ENCODE measurements at places on chromosomes 2 and 18. TPM values are rescaled to one million over a fixed set of nuclear protein-coding genes. Genes with fewer than 3 reads are reported as not detected.
A peak's percentile ranks its signal among the peaks of the same experiment; 100 is the strongest.

GRCh38 chr2:122543815-122544214, 788.4 kb downstream of the TSN start:
- H3K4me3 ChIP-seq: no peak overlapping the region
- H3K27me3 ChIP-seq: no peaks in the 10 kb centered on the region
- no peak overlapping the region for H3K27ac ChIP-seq
- H3K36me3 ChIP-seq: no peaks in the 10 kb centered on the region
- H3K4me1 ChIP-seq: no peaks in the 10 kb centered on the region

GRCh38 chr2:131115752-131116151, 10.6 kb downstream of the PLEKHB2 start:
- no peaks in the 10 kb centered on the region for H3K36me3 ChIP-seq
- no peak overlapping the region for H3K27ac ChIP-seq
- no peak for DNase-seq
- H3K27me3 ChIP-seq: no peaks in the 10 kb centered on the region

The PNO1 gene
- total RNA-seq: 6.0 TPM

The FAP gene
- total RNA-seq: 1.1 TPM

- no peak overlapping the region for H3K4me3 ChIP-seq
- no peak overlapping the region for H3K27ac ChIP-seq
- no peak for DNase-seq
- H3K4me1 ChIP-seq: no peaks in the 10 kb centered on the region
These were observed 133.9 kb downstream of the TTC32 start for GRCh38 chr2:19767899-19768298.

DNA sequence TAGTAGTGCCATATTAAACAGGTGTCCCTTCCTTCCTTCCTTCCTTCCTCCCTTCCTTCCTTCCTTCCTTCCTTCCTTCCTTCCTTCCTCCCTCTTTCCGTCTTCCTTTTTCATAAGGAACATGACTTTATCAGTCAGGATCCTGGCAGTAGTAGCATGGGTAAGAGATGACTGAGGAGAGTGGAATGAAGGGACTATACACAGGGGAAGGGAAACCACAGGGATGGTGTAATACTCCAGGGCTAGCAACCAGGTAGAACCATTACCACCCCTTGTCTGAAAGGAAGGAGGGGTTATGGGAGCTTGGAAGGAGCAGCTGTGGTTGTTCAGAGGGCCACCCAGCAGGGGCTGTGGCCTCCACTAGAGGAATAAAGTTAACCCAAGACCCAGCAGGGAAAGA, 23.2 kb upstream of the KDM3A start:
- no peaks in the 10 kb centered on the region for H3K36me3 ChIP-seq
- no peaks in the 10 kb centered on the region for H3K27me3 ChIP-seq
- no peak overlapping the region for H3K4me3 ChIP-seq

DNA sequence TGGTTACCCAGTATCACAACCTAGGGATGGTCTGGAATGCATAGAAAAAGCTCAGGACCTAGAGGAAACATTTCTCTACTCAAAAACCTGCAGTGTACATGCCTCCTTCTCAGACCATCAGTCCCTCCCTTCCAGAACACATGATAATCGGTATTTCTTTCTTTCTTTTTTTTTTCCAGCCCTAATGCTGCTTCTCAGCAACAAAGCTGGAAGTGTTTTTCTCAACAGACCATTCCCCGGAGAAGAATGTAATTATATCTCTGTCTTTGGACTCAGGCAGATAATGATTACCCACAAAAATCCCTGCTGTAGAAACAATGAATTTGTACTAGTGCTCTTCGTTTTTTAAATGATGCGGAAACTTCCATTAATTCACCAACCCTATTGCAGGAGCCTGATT, 44.1 kb upstream of the NDUFV2 start:
- H3K4me3 ChIP-seq: no peak overlapping the region
- no peak for DNase-seq
- no peaks in the 10 kb centered on the region for H3K4me1 ChIP-seq
- H3K27me3 ChIP-seq: no peaks in the 10 kb centered on the region

- no peak for DNase-seq
- H3K27ac ChIP-seq: no peak overlapping the region
- no peaks in the 10 kb centered on the region for H3K36me3 ChIP-seq
- H3K27me3 ChIP-seq: no peaks in the 10 kb centered on the region
- no peak overlapping the region for H3K4me3 ChIP-seq
These were observed 343.9 kb upstream of the CHST9 start for GRCh38 chr18:27528925-27529521.

The EVX2 gene
- total RNA-seq: not detected

DNA sequence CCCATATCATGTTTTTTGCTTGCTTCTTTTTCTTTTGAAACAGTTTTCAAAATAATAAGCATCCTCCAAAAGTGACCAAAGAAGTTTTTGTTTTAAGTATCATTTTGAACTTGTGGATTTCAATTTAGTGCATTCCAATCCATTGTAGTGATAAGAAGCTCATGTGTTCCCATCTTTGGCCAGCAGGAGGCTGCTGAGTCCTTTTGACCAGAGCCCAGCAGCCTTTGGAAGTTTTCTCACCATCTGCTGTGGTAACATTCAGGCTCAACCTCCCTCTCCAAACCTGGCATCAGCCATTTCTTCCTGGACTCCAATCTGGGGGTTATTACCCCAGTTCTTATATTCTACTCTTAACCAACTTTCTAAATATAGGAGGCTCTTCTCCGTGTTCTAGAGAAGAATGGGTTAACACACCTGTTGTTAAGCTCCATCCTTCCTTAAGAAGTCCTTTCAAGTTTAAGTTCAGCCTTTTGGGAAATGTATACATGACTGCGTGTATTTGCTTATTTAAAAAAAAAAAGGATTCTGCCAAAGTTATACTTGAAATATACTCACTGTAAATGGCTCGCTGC, 39.0 kb upstream of the MAL start:
- DNase-seq: peak; percentile 35
- H3K36me3 ChIP-seq: no peaks in the 10 kb centered on the region
- H3K4me3 ChIP-seq: no peak overlapping the region
- H3K27me3 ChIP-seq: no peaks in the 10 kb centered on the region
- H3K27ac ChIP-seq: no peak overlapping the region
- no peaks in the 10 kb centered on the region for H3K4me1 ChIP-seq

The ADAM23 gene
- 0.93 TPM for total RNA-seq

The SUCLG1 gene
- 249 TPM for total RNA-seq

The ABCG5 gene
- total RNA-seq: 0.29 TPM

DNA sequence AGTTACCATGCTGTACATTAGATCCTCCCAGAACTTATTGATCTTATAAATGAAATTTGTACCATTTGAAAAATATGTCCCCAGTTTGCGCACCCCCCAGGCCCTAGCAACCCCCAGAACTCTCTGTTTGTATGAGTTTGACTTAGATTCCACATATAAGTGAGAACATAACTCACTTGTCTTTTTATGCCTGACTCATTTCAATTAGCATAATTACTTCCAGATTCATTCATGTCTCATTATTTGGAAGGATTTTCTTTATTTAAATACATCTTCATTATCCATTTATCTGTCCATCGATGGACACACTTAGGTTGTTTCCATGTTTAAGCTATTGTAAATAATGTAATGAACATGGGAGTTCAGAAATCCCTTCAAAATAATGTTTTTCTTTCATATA, 705.9 kb downstream of the CCDC85A start:
- H3K4me1 ChIP-seq: no peaks in the 10 kb centered on the region
- no peak overlapping the region for H3K4me3 ChIP-seq
- no peaks in the 10 kb centered on the region for H3K27me3 ChIP-seq
- no peak for DNase-seq
- H3K27ac ChIP-seq: no peak overlapping the region
- H3K36me3 ChIP-seq: no peaks in the 10 kb centered on the region

DNA sequence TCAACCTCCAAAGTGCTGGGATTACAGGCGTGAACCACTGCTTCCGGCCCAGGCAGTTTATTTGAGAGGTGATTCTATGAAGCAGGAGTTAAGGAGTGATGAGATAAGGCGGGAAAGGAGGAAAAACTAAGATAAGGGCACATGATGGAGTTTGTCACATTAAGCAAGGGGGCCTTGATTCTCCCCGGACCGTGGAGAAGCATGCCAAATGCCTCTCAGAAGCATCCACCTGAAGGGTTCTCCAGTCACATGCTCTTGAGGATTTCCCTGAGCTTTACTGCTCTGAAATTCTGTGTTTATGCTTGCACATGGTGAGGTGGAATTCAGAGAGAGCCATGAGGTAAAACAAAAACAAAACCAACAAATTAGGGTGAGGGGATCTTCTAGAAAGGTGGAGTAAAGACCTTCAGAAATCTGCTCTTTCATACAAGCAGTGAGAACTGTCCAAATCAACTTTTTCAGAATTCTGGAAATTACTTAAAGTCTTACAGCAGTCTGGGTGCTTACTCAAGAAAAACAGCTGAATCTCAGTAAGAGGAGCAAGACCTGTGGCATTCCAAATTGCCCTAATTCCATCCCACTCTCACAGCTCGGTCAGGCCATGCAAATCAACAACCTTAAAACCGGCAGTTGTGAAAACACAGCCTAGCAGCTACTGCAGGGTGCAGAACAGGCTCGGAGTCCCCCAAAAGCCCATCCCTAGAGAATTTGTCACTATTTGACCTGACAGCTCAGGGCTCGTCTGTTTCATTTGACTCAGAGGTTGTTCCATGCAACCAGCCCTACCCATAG, 69.1 kb upstream of the CTLA4 start:
- H3K4me3 ChIP-seq: no peak overlapping the region
- H3K36me3 ChIP-seq: no peaks in the 10 kb centered on the region
- no peak for DNase-seq
- H3K4me1 ChIP-seq: no peaks in the 10 kb centered on the region
- H3K27me3 ChIP-seq: no peaks in the 10 kb centered on the region

GRCh38 chr2:130825231-130825965, 11.3 kb upstream of the ARHGEF4 start:
- no peaks in the 10 kb centered on the region for H3K36me3 ChIP-seq
- DNase-seq: no peak
- no peak overlapping the region for H3K4me3 ChIP-seq
- H3K27ac ChIP-seq: no peak overlapping the region

The AGAP1 gene
- 62.1 TPM for total RNA-seq

GRCh38 chr18:37577051-37577611, 11.5 kb upstream of the CELF4 start:
- DNase-seq: no peak
- no peak overlapping the region for H3K4me3 ChIP-seq
- no peaks in the 10 kb centered on the region for H3K27me3 ChIP-seq
- H3K4me1 ChIP-seq: no peaks in the 10 kb centered on the region
- no peak overlapping the region for H3K27ac ChIP-seq

DNA sequence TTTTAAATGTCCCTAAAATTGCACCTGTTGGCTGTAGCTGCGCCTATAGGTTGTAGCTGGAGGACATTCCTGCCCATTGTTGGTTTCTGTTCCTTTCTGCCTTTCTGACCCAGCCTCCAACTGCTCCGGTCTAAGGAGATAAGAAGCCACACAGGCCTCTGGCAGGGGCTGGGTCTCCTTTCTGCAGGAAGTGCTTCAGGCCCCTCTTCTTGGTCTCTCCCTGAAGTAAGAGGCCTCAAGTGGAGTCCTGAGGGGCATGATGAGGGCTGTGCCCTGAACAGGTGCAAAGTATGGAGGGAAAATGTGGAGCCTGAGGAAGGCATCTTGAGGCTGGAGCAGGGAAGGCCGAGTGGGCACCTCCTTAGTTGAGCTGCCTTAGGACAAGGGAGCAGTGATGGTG, 10.4 kb upstream of the SFTPB start:
- H3K36me3 ChIP-seq: no peaks in the 10 kb centered on the region
- H3K27me3 ChIP-seq: no peaks in the 10 kb centered on the region
- H3K4me1 ChIP-seq: no peaks in the 10 kb centered on the region
- H3K27ac ChIP-seq: no peak overlapping the region

- no peak overlapping the region for H3K27ac ChIP-seq
- H3K4me1 ChIP-seq: no peaks in the 10 kb centered on the region
- no peaks in the 10 kb centered on the region for H3K36me3 ChIP-seq
- H3K4me3 ChIP-seq: no peak overlapping the region
These were observed 660.5 kb downstream of the LRRTM4 start for GRCh38 chr2:76861708-76862107.

- no peaks in the 10 kb centered on the region for H3K36me3 ChIP-seq
- no peaks in the 10 kb centered on the region for H3K4me1 ChIP-seq
- DNase-seq: no peak
- no peaks in the 10 kb centered on the region for H3K27me3 ChIP-seq
- H3K4me3 ChIP-seq: no peak overlapping the region
- H3K27ac ChIP-seq: no peak overlapping the region
These were observed 143.5 kb upstream of the LMAN1 start for GRCh38 chr18:59502274-59503175.

GRCh38 chr18:47283476-47283875, 32.0 kb upstream of the SKOR2 start:
- H3K27me3 ChIP-seq: no peaks in the 10 kb centered on the region
- H3K36me3 ChIP-seq: no peaks in the 10 kb centered on the region
- H3K4me3 ChIP-seq: no peak overlapping the region
- H3K27ac ChIP-seq: no peak overlapping the region
- no peaks in the 10 kb centered on the region for H3K4me1 ChIP-seq

The TUBB8B gene
- total RNA-seq: 0.27 TPM

GRCh38 chr2:241048949-241049343, 50.5 kb downstream of the SNED1 start:
- no peaks in the 10 kb centered on the region for H3K36me3 ChIP-seq
- H3K4me3 ChIP-seq: no peak overlapping the region
- no peaks in the 10 kb centered on the region for H3K4me1 ChIP-seq
- no peak for DNase-seq
- no peaks in the 10 kb centered on the region for H3K27me3 ChIP-seq

- no peaks in the 10 kb centered on the region for H3K36me3 ChIP-seq
- no peaks in the 10 kb centered on the region for H3K4me1 ChIP-seq
- no peak overlapping the region for H3K4me3 ChIP-seq
- no peaks in the 10 kb centered on the region for H3K27me3 ChIP-seq
- no peak for DNase-seq
- H3K27ac ChIP-seq: no peak overlapping the region
These were observed 17.9 kb downstream of the PLEKHA3 start for GRCh38 chr2:178498137-178498536.

DNA sequence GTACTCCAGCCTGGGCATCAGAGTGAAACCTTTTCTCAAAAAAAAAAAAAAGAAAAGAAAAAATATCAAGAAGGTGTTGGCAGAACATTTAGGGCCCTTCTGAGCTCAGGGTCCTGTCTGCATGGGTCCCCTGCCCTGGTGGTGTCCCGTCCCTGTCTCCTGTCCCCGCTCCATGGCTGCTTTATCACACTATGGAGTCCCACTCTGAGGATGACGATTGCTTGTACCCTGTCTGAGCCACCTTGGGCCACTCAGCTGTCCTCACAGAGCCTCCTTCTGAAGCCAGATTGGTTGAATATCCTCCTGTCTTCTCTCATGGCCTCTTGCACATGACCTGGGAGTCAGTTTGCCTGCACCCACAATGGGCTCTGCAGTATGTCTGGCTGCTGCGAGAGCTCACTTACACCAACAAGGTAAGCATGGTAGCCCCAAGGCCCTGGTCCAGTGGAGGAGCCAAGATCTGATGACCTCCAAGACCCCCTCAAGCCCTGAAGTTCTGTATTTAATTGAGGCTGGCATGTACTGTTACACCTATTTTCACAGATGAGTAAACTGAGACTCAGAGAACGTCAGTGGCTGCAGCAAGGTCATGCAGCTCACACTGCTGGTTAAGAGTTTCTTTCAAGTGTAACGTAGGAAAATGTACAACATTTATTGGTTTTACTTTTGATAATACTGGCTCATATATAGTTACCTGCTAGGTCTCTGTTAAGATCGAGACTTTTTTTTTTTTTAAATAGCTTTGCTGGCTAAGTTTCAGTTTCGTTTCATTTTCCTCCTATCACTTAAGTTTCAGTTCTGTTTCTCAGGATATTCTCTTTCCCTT, 16.9 kb upstream of the ZCCHC2 start:
- no peaks in the 10 kb centered on the region for H3K36me3 ChIP-seq
- H3K4me3 ChIP-seq: peak overlapping the region; percentile 2
- H3K27me3 ChIP-seq: no peaks in the 10 kb centered on the region
- peak overlapping the region; percentile 21 for H3K27ac ChIP-seq

All from colonic mucosa (tissue), 4 donors.